ENCODE measurements at places on chromosomes 11 and 22. TPM values are rescaled to one million over a fixed set of nuclear protein-coding genes. Genes with fewer than 3 reads are reported as not detected.

- no peak for DNase-seq
Measured at GRCh38 chr11:76769645-76770586, 13.2 kb upstream of the TSKU start.

- no peak for DNase-seq
Measured at GRCh38 chr22:49270595-49271368, 556.9 kb downstream of the BRD1 start.

GRCh38 chr11:76796511-76797198, 13.5 kb downstream of the TSKU start:
- no peak for DNase-seq

GRCh38 chr22:44396727-44397722, 84.3 kb upstream of the SHISAL1 start:
- DNase-seq, result no peak

GRCh38 chr11:575313-575995, 816 bp upstream of the PHRF1 start:
- DNase-seq, result no peak

- no peak for DNase-seq
Measured at GRCh38 chr11:12693479-12694182, 19.4 kb downstream of the TEAD1 start.

GRCh38 chr11:64686466-64687170, 36.4 kb downstream of the NRXN2 start:
- DNase-seq, result no peak

- no peak for DNase-seq
Measured at GRCh38 chr11:7898666-7899283, 32.3 kb downstream of the OR10A6 start.

DNA sequence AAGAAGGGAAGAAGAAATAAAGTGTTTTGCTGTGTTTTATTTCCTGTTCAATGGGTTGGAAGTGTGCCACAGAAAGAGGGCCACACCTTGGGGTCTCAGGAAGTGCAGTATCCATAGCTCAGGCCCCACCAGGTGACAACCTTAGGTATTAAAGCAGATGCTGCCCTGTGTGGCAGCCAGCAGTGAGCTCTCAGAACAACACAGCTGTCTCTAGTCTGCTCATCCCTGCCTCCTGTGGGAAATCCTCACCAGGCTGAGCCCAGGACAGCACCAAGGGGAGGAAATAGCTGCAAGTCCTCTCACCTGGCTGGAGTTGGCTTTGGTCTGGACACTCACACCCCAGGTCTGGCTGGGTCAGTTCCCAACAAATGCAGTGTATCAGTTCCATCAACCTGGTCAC, 25.1 kb downstream of the ARL14EP start:
- no peak for DNase-seq

- no peak for DNase-seq
Measured at GRCh38 chr11:32659672-32660071, 76.0 kb downstream of the EIF3M start.

- DNase-seq, result no peak
Measured at GRCh38 chr22:46436595-46437175, 100.7 kb downstream of the CELSR1 start.

GRCh38 chr11:112784323-112785073, 176.7 kb upstream of the NCAM1 start:
- DNase-seq, result no peak

- no peak for DNase-seq
Measured at GRCh38 chr22:49499433-49500075, 328.1 kb downstream of the BRD1 start.

DNA sequence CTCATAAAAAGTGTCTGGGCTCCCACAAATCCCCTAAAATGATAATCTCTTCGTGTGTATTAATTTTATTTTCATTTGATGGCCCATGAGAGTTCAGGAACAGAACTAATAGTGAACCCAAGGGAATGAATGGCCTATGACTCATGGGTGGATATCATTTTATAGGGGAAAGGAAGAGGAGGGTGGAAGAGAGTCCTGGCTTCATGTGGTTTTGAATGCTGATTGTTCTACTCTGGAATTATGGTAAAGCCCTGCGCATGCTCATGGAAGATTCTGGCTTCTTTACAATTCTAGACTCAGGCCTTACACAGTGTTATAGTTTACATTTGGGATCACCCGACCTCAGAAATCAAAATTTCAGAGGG, 35.2 kb downstream of the MAML2 start:
- no peak for DNase-seq

The MS4A15 gene
- not detected for total RNA-seq

The PATE4 gene
- total RNA-seq, result not detected

The SCGB2A2 gene
- total RNA-seq, result not detected

The CD6 gene
- 414 TPM for total RNA-seq

The PAX6 gene
- not detected for total RNA-seq

The OR6A2 gene
- total RNA-seq, result not detected

The TRIM6 gene
- not detected for total RNA-seq

All from CD4-positive, alpha-beta memory T cell (primary cell).